Activated CD8-positive, alpha-beta memory T cell treated with anti-CD3 and anti-CD28 coated beads, Interleukin-2, amount 10 ng/mL, durations not matched to agents 7 days and 5 days (primary cell): ENCODE measurements at places on chromosomes 3 and 15.

GRCh38 chr3:47323431-47324277 lies 40.9 kb downstream of the KLHL18 start:
- peak; percentile 47 for DNase-seq

GRCh38 chr3:134608023-134608770 lies 42.6 kb downstream of the KY start:
- peak; percentile 29 for DNase-seq

DNA sequence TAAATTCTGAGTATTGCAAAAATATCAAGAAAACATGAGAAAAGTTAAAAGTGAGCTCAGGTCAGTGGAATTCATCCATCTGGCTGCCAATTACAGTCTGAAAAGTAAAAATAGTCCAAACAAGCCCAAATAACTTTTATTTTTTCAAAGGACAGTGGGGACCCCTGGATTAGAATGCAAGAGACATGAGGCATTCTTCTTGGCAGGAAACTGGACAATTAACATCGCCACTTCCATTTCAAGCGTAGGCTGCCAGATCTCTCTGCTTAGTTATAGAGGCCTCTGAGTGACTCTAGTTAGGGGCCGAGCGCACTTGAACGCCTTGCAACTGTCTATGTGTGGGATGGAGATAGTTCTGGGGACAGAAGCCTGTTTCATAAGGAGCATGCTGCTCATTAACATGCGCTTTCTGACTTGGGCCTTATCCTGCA lies 189.1 kb downstream of the GHSR start:
- no peak for DNase-seq

DNA sequence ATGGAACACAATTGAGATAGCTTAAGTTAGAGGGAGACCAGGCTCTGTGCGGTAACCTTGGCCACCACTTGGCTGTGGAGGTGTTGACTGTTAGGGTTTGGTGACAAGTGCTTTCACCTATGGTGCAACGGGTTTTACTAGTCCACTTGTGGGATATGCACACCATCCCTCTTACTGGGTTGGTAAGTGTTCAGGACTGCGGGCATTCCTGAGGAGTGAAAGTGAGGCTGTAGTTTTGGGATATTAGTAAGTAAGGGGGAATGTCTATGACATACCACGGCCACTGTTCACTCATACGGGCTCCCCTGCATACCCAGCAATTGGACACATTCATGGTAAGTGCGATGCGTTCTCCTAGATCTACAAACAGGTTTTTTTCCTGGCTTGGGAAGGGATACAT lies 8.0 kb upstream of the RAD54L2 start:
- DNase-seq, result no peak

DNA sequence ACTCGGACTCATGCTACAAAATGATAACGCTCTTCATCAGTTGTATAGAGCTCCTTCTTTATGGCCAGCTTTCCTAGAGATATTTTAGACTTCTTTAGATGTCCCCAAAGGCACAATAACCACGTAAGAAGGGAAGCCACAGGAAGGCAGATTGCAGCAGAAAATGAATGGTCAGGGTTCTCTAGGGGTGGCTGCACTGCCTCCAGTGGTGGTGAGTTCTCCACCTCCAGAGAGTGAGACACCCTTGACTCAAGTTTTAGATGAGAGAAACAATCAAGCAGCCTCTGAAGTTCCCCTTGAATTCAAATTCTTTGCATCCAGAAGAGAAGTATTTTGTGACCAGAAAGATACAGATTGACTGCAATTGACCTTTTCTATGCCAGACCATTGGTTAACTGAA lies 191.5 kb downstream of the TP63 start:
- no peak for DNase-seq

- DNase-seq, result no peak
Observed at GRCh38 chr3:71958533-71958932, 173.6 kb upstream of the PROK2 start.

DNA sequence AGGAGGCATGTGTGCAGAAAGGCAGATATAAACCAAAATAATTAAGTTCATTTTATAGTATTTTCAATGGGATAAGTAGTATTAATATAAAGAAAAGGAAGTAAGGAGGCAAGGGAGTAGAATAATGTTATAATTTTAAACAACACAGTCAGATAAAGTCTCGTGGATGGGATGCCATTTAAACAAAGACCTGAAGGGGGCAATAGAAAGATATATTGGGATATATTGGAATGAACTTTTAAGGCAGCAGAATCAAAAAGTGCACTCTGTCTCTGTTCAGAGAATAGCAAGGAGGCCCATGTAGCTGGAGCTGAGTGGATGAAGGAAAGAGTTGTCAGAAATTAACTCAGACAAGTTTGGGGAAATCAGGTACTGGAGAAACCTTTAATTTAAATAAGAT lies 158.7 kb downstream of the CGGBP1 start:
- DNase-seq, result no peak

- no peak for DNase-seq
Observed at GRCh38 chr3:127658234-127658633, 14.5 kb upstream of the ABTB1 start.

DNA sequence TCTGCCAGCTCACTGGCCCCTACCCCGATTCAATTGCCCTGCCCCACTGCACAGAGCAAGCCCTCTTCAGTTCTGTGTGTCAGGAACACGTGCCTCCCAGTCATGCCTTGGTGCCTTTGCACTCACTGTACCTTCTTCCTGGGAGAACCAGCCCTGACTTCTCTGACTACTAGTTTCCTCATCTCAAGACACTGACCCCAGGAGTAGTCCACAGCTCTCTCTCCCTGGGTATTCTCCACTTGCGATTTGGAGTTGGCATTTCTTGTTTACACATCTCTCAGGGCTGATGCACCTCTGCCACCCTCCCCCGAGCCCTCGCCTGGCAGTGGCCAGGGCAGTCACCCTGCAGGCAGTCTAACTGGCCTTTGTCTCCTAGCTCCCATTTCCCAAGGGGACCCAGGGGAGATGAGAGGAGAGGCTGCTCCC lies 5.7 kb downstream of the CISH start:
- DNase-seq, result no peak

GRCh38 chr3:175047786-175048185 lies 188.7 kb downstream of the NAALADL2 start:
- DNase-seq, result no peak

DNA sequence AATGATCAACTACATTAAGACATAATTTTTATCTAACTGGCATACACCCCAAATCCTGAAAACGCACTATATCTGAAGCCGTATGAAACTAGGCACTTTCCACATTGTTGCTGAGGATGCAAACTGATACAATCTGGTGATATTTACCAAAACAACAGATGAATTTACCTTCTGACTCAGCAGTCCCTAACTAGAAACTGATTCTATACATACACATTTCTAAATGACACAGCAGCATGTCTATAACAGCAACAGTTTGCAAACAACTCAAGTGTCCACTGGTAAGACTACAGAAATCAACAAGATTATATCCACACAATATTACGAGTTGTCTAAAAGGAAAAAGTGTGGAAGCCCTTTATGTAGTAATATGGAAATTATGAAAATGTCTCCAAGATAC lies 22.9 kb downstream of the SECISBP2L start:
- DNase-seq, result no peak

DNA sequence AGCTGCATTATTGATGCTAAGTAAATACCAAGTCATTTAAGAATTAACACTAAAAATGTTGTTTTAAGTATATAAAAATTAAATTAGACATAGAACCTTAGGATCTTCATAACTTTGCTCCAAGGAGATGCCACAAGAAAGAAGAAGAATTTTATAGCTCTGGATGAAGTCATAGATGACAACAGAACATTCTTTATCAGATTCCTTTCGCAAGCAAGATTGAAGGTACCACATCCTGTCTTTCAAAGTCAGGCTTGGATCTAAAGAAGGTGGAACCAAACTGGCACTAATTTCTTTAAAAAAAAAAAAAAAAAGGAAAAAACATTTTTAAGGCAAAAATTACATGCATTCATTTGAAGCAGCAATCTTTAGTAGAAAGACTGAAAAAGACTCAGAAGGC lies 62.5 kb downstream of the POLQ start:
- DNase-seq, result no peak

DNA sequence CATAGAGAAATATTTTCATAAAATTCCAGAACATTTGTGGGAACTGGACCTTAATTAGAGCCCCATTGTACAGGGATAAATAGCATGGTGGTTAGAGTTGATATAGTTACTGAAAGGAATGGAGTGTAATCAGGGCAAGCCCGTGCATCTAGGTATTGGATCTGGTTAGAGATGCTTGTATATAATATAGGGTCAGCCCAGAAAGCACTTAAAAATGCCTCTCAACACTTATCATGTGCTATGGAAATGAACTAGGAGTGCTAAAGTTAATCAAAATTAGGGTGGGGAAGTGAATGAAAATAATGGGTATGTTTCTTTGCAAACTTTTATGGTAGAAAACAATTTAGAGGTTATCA lies 308.3 kb upstream of the NR2E3 start:
- DNase-seq, result no peak

- no peak for DNase-seq
Observed at GRCh38 chr15:81407718-81408117, 33.7 kb upstream of the TMC3 start.

- DNase-seq, result peak; percentile 86
Observed at GRCh38 chr3:30353711-30354467, 252.5 kb upstream of the TGFBR2 start.

DNA sequence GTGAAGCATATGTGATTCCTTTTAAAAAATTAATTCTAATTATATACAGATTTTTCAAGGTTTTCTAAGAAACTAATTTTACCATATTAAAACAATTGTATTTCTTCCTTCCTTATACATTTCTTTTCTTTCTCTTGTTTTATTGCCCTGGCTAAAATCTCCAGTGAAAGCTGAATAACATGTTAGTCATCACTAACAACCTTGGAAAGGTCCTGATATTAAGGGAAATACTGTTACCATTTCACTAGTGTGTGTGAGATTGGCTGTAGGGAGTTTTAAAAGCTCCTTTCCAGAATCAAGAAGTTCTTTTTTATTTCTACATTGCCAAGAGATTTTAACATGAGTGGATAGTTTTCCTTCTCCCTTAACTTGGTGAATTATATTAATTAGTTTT lies 229.7 kb upstream of the EIF1B start:
- no peak for DNase-seq

GRCh38 chr15:101449471-101450402 lies 39.8 kb downstream of the PCSK6 start:
- no peak for DNase-seq

- peak; percentile 60 for DNase-seq
Observed at GRCh38 chr15:90813796-90814190, 54.6 kb upstream of the FURIN start.

DNA sequence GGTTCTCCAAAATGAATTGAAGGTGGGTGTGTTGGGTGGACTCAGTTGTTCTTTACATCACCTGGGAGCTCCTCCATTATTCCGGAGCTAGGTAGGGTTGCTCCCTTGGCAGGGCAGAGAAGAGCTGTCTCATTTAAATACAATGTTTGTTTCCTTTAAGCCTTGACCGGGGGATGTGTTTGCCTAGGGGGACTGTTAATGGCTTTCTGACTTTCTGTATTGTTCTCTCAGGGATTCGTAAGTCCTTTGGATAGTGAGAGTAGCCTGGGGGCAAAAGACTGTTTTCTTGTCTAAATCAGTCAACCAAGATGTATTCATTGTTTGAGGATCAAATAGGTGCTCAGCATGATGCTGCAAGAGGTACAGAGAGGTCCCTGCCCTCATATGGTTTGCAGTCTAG lies 71.1 kb downstream of the CDAN1 start:
- no peak for DNase-seq

DNA sequence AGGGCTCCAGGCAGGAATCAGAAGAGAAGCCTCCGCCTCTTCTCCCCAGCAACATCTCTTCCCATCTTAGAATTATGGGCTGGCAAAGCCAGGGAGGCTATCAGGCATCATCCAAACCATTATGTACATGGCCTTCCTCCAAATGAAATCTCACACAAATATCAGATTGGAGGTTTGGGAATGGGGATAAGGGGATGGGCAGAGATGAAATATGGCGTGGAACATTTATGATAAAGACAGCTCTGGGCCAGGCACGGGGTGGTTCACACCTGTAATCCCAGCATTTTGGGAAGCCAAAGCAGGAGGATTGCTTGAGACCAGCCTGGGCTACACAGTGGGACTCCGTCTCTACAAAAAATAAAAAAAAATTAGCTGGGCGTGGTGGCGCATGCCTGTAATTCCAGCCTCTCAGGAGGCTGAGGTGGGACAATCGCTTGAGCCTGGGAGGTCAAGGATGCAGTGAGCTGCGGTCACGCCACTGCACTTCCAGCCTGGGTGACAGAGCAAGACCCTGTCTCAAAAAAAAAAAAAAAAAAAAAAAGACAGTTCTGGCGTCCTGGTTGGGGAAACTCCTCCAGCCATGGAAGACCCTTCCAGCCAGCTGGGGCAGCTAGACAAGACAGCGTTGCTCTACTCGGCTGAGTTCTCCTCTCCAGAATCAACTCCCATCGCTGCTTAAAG lies 36.6 kb downstream of the CPN2 start:
- no peak for DNase-seq
